ENCODE measurements at places on chromosomes 3 and 15.
A peak's percentile ranks its signal among the peaks of the same experiment; 100 is the strongest.

- peak; percentile 36 for DNase-seq
Measured at GRCh38 chr3:133384331-133385027, 15.4 kb upstream of the BFSP2 start.

GRCh38 chr15:39564972-39565665 lies 15.8 kb upstream of the THBS1 start:
- no peak for DNase-seq

DNA sequence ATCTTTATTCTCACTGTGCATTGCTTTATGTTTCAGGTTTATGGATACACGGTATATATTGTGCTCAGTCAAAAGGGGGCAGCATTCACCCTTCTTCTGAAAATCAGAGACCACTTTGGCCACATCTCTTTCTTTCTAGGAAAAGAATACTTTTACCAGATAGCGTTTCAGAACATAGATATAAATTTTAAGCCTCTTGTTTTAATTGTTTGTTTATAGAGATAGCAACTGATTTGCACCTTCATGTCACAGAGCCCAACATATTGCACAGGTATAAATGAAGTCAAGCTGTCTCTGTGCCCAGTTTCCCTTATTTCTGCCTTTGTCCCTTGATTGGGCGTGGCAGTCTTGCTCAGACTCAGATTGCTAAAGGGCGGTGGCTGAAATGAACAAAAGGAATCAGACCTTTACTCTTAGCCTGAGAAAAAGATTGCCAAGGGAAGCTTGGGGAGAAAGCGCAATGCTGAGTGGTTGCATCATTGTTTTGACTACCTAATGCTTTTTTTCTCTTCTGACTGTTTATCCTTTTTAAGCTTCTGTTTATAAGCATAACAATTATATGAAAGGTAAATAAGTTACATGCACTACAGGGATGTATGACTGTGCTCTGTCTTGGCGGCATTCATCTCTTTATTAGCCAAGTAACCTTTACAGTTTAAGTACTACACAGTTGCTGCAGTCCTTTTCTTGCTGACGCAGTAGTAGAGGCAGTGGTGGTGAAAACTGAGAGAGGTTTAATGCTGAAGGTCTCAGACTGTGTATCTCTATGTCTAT lies 70.8 kb upstream of the ZBTB20 start:
- peak; percentile 21 for DNase-seq

DNA sequence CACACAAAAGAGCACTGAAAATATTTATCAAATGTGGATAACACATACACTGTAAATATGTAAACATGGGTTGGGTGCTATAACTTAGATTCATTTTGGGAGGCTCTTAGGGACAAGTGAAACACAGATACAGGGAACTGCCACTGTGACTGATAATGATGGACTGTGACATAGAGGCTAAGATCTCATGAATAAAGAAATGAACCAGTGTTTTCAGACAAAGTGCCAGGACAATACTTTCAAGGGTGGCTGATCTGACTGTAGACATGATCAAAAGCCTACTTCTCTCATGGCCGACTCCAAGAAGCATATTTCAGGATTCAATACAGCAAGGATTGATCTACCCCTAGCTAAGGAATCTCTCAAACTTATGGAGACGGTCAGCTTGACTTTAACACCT lies 353.8 kb downstream of the FGF12 start:
- no peak for DNase-seq

DNA sequence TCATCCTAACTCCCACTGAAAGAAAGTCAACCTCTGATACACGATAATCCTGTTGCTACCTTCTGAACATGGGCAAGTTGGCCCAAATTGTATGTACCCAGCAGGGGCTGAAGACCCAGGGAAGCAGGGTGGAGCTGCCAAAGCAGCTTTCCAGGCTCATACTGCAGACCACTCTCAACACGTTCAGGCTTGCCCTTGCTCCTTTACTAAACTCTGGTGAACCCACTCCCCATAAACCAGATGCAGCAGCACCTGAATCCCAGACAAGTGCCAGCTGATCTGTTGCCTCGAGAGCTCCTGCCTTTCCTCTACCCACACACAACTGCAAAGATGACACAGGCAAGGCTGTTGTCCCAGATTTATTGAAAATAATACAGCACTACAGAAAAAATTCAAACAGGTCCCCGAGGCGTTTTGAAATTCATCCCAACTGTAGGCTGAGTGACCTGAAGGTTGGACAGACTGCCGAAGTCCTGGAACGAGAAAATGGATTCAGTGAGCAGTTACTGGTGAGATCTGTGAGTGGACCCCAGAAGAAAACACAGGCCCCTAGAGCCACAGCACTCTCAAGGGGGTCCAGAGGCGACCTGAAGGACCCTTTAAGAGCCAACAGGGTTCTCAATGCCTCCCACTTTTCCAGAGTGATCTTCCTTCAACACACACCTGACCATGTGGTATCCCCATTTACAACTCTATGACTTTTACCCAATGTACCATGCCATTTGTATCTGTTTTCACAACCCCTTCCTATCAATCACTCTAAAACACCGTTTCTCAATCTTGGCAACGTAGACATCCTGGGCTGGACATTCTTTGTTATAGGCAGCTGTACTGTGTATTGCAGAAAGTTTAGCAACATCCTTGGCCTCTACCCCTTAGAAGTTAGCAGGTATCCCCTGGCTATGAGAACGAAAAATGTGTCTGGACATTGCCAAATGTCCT lies 3.6 kb downstream of the RPS17 start:
- DNase-seq = no peak

DNA sequence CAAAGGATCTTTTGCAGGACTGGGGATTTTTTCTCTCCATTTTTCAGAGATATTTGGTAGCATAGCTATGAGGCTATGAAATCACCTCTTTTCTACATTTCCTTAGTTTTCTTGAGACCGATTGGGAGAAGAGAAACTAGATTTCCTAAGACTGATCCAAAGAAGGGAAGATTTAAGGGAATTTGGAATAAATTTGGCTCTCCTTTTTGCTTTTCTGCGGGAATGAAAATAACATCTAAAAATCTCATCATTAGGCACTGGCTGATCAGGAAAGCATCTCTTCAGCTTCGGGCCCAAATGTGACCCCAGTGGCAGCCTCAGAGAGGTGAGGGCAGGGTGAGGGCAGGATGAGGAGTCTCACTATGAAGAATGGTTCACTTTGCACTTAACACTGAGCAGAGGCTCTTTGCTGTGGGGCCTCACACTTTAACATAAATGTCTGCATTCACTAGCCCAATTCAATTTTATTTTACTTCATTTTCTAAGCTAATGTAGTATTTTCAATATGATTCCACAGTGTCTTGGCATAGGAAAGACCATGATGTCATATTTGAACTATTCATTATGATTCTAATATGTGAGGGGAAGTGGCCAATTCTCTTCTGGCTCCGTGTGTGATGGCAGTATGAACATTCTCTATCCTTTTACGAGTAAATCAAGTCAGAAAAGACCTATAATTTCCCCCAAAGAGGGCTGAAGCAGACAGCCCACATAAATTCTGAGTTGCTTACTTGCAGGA lies 193.2 kb downstream of the MEX3B start:
- no peak for DNase-seq

DNA sequence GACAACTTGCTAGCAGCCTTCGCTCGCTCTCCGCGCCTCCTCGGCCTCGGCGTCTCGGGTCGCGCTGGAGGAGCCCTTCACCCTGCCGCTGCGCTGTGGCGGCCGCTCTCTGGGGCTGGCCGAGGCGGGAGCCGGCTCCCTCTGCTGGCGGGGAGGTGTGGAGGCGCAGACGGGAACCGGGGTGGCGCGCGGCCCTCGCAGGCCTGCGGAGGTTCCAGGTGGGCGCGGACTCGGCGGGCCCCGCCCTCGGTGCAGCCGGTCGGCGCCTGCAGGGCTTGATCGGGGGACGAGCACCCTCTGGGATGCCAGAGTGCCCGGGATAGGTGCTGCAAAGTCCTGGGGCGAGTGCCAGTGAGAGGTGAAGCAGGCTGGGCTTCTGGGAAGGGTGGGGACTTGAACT lies 989.9 kb downstream of the ROBO2 start:
- DNase-seq = no peak

GRCh38 chr15:45180648-45181436 lies 6.9 kb downstream of the SHF start:
- DNase-seq = no peak

DNA sequence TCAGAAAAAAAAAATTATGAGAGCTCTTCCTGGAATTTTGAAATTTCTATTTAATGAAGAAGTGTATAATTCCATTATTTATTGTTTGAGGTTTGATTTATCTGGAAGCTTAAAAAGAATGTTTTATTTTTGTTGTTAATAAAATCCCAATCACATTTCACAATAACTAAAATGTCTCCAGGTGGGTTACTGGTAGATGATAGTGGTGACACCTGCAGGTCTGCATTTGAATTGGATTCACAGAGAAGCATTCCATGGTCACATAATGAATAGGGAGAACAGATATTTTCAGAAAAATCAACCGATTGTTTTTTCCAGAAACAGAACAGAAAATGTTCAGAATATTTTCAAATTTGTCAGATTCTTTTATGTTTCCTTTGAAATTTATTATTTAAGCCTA lies 48.3 kb downstream of the ASB7 start:
- DNase-seq = no peak

DNA sequence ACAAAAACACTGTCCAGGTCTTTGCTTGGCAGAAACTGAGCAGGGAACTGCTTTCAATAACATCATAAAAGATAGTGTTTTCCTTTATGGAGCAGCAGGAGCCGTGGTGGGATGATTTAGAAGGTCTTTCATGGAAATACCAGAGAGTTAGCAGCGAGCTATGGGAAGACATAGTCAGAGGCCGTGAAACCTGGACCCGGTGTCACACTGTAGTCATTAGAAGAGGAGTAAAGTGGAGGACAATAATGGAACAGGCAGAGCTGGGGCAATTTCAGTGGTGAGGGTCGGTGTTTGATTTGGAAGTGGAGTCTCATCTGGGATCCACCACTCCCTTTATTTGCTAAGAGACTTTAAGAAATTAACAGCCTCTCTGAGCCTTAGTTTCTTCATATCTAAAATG lies 57.5 kb downstream of the GHSR start:
- no peak for DNase-seq

DNA sequence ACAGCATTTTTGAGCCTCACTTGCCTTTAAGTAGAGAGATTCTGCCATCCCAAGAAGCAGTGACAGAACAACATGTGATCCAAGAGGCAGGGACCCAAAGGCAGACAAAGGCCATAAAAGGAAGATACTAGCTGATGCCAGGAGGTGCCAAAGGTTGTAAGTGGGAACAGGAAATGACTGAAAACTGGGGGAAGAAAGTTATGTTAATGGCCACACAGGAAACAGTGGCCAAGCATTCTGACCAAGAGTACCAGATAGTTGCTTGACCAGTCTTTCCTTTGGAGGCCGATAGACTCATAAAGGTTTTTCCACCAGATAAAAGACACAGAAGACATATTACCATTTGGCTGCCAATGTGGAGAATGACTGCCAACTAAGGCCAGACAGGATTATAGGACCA lies 274.5 kb upstream of the PEX5L start:
- no peak for DNase-seq

DNA sequence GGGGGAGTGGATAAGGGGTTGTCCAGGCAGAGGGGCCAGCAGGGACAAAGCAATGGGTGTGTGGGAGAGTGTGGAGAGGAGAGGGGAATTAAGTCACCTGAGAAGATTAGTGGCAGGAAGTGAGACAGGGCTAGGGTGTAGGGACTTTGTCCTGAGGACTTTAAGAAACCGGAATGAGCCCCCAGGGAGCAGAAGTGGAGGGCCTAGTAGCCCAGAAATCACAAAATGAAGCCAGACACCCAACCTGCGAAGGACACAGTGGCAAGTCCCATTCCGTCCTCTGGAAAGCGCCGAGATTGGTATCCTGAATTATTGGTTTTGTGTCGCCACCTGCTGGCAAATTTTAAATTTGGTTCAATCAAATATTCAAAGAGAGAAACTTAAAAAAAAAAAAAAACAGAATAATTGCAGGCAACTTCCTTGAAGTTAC lies 78.0 kb upstream of the SLC25A36 start:
- DNase-seq = peak; percentile 63

GRCh38 chr3:62940771-62941563 lies 65.8 kb upstream of the CADPS start:
- DNase-seq = no peak

GRCh38 chr15:66935688-66936087 lies 129.7 kb upstream of the SMAD3 start:
- no peak for DNase-seq

GRCh38 chr15:82140886-82141285 lies 95.1 kb upstream of the MEX3B start:
- DNase-seq = no peak

- no peak for DNase-seq
Measured at GRCh38 chr3:25885544-25885943, 95.7 kb downstream of the OXSM start.

GRCh38 chr3:112799946-112800345 lies 46.7 kb downstream of the CD200R1L start:
- no peak for DNase-seq

GRCh38 chr3:22360970-22361369 lies 610.0 kb upstream of the ZNF385D start:
- no peak for DNase-seq

GRCh38 chr3:20645340-20645739 lies 459.3 kb upstream of the SGO1 start:
- no peak for DNase-seq

- DNase-seq = no peak
Measured at GRCh38 chr3:50850639-50851511, 176.1 kb downstream of the DOCK3 start.

- DNase-seq = no peak
Measured at GRCh38 chr3:54506603-54507002, 384.3 kb downstream of the CACNA2D3 start.

DNA sequence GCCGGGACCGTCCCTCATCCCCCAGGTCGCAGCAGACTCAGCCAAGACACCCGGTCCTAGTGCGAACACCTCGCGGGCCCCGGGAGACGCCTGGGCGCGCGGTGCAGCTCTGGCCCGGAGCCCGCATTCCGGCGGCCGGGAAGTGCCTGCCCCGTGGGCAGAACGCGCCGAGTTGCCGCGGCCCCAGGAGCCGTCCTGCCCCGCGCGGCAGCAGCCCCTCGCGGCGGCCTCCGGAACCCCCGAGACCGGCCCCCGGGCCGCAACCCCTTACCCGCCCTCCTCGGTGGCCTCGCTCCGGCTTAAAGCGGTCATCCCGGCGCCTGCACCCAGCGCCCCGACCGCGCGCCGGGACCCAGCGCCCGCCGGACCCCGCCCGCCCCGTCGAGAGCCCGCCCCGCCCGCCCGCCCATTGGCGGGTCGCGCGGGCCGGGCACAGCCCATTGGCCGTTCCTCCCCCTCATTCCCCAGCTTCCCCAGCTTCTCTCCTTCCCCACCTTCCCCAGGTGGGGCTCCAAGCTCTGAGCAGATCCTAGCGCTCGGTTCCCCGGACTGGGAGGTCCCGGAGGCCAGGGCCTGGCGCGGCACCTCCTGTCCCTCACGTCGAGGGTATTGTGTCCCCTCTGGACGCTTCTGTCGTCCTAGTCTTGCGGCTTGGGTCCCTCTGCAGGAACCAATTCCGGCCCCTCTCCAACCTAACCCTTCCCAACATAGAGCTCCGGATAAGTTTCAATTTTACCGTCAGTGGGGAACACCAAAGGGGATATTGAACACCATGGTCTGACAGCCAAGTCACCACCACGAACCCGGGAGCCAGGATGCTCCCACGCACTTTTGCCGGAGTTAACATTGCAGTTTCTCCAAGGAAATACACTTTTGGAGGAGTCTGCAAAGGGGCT lies at the start of gene GRAMD2A:
Gene GRAMD2A, minus strand, starts transcription at position 328 of the 896 bp plus-strand sequence.
- DNase-seq = no peak

Measured in Jurkat, Clone E6-1 (cell line).